ENCODE measurements at places on chromosomes 3 and 15.

DNA sequence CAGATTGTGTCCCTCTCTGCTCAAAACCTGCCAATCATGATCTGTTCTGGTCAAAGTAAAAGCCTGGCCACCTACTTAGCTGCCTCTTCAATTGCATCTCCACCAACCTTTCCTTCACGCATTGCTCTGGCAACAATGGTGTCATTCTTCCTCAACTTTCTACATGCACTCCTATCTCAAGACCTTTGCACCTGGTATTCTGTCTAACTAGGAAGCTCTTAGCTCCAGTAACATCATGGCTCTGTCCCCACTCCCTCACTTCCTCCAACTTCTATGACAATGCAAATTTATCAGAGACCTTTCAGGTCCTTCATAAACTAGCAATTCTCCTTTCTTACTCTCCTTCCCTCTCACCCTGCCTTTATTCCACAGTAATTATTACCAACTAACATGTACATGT, 267.4 kb upstream of the ARL6 start:
- no peak for DNase-seq

DNA sequence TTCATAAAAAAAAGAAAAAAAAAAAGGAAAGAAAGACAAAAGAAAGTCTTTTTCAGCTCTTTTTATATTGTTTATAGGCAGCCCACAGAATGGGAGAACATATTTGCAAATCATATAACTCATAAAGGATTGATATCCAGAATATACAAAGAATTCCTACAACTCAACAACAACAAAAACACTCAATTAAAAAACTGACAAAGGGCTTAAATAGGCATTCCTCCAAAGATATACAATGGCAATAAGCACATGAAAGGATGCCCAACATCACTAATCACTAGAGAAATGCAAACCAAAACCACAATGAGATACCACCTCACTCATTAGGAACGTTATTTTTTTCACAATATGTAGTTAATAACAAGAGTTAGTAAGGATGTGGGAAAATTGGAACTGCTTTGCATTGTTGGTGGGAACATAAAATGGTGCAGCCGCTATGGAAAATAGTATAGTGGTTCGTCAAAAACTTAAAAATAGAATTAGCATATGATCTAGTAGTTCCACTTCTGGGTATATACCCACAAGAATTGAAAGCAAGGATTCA, 54.2 kb upstream of the CMTM8 start:
- DNase-seq, result no peak

DNA sequence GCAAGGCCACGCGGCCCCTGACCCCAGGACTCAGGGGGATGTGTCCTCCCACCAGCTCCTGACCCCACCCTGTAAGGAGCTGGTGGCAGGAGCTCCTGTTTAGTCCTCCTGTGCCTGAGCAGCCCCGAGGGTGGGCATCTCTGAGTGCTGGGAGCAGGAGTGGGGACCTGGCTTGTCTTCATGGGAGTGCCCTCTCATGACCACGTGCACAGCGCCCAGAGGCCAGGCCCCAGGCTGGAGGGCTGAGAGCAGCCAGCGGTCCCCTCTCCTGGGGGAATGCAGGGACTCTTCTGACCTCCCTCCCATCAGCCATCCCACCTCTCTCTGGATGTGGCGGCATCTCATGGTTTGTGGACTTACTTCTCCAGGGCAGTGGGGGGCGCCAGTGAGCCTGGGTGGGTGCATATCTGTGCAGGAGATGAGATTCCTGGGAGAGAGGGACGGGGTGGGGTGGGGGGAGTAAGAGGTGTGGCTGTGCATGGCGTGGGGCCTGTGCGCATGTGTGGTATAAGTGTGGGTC, 205.6 kb downstream of the TBC1D2B start:
- DNase-seq, result no peak

DNA sequence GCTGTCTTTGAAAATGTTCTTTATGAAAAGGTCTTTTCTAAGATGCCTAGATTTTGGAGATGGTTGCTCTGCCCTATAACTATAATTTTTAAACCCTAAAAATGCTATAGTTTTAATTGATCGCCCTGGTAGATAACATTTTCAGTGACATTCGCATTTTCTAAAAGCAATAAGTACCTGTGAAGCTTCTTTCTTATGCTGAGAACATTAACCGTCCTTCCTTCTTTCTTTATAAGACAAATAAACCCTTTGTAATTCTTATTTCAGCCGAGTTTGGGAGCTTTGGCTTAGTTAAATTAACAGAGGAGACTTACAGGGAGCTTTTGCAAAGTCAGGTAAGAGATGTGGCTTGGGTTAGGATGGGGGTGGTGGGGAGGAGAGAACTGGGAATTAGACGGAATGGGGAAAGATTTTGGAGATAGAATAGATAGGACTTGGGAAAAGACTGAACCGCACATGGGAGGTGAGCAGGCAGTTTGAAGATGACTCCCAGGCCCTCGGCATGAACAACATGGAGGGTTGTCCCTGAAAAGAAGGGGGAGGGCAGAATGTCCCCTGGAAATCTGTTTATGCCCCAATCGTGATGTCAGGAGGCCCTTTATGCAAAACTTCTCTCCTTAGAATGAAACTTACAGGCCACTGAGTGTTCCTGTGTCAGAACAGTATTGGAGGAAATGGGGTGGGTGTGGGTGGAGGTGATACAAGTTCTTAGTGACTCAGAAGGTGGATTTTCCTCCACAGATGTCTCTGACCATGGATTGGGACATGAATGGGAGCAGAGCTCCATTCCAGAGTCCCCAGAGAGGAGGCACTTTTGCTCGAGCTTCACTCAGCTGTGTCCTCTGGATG, 76.2 kb upstream of the LARS2 start:
- DNase-seq, result no peak

GRCh38 chr3:123773681-123774431, 110.3 kb downstream of the MYLK start:
- DNase-seq, result no peak

- no peak for DNase-seq
These were observed 24.7 kb downstream of the C3orf20 start for GRCh38 chr3:14699643-14700042.

GRCh38 chr3:71514621-71515020, 68.9 kb downstream of the FOXP1 start:
- DNase-seq, result no peak

GRCh38 chr3:53989451-53989850, 97.8 kb upstream of the SELENOK start:
- no peak for DNase-seq

GRCh38 chr3:151827816-151828215, 13.9 kb downstream of the AADAC start:
- DNase-seq, result no peak

DNA sequence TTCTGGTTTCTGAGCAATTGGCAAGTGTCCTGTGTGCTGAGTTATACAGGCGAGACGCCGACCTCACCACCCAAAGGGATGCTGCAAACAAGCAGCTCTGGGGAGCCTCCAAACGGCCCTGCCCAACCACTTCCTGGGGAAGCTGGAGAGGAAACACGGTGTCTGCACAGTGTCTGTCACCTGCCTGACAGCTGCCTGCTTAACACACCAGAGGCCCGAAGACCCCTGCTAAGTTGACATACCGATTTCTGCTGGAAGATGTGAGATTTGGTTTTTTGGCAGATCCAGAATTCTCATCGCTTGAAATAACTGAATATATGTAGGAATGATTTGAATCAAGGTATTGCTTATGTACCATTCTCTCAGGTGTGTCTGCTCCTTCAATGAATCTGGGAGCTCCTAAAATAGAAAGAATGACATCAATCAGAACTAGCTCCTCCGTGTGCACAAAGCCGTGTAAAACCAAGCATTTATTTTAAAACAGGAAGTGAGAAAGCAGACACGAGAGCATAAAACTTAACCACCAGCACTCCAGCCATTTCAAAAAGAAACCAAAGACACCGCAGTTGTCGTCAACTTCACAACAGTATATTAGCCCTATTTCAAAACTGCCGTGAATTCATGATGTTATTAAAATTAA, 27.2 kb downstream of the LRRC2 start:
- DNase-seq, result no peak

DNA sequence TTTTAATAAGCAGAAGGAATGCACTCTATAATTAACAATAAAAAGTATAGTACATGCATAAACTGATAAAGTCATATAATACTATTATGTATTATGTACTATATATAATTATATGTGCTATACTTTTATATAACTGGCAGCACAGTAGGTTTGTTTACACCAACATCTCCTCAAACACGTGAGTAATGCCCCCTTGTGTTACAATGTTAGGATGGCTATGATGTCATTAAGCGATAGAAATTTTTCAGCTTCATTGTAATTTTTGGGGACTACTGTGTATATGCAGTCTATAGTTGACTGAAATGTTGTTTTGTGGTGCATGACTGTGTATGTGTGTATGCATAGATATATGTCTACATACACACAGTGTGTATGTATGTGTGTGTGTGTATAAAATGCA, 100.6 kb downstream of the SLMAP start:
- DNase-seq, result no peak

DNA sequence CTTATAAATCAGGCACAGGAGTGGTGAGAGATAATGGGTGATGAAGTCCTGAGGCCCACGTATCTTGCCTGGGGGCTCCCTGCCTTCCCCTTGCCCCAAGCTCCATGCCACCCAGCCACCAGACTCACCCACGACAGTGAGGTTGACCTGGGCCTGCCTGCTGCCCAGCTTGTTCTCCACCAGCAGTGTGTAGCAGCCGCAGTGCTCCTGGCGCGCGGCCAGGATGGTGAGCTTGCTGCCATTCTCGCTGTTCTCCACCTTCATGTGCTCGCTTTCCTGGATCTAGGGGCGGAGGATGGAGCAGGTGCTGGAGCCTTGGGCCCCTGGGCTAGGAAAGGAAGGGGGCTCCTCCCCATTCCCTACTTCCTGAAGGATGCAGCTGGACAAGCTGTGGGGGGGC, 79.1 kb upstream of the HACD2 start:
- DNase-seq, result no peak

DNA sequence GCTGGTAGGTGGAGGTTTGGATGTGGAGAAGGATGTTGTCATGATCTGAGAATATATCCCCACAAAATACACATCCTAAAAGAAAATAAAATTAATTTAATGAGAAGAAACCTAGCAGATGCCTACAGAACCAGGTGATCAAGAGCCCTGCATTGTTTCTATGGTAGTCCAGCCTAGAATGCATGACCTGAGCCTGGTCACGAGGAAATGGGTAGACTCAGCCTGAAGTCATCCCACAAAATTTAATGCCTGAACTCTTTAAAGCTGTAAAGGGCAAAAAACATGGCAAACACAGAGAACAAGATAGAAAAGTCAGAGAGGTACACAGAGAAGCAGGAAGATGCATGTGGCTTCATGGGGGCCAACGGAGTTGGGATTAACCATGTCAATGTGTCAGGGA, 36.0 kb downstream of the LDHAL6B start:
- no peak for DNase-seq
